ENCODE measurements at places on chromosomes 1 and 21.

GRCh38 chr1:175356727-175357126 is 164.2 kb upstream of the KIAA0040 start:
- no peak for DNase-seq

DNA sequence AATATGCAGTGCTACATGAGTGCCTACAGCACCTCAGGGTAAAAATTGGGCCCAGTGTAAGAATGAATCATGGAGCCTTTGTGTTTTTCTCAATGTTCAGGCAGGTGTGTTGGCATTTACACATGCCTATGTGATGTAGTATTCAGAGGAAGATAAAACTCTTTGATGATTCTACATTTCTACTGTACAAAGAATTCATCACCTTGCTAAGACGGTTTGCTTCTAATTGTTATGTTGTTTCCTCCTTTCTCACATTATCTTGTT is 867.3 kb downstream of the TTLL7 start:
- no peak for DNase-seq

DNA sequence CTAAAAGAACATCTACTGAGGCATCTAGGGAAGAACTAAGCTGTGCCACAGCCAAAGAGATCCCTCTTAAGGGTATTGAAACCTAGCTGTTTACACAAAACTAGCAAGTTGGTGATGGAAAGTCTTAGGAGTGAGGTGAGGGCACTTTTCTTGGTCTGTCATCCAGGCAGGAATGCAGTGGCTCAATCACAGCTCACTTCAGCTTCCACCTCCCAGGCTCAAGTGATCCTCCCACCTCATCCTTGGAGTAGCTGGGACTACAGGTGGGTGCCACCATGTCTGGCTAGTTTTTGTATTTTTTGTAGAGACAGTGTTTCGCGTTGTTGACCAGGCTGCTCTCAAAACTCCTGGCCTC is 2.4 kb downstream of the PLEKHO1 start:
- DNase-seq, result no peak

DNA sequence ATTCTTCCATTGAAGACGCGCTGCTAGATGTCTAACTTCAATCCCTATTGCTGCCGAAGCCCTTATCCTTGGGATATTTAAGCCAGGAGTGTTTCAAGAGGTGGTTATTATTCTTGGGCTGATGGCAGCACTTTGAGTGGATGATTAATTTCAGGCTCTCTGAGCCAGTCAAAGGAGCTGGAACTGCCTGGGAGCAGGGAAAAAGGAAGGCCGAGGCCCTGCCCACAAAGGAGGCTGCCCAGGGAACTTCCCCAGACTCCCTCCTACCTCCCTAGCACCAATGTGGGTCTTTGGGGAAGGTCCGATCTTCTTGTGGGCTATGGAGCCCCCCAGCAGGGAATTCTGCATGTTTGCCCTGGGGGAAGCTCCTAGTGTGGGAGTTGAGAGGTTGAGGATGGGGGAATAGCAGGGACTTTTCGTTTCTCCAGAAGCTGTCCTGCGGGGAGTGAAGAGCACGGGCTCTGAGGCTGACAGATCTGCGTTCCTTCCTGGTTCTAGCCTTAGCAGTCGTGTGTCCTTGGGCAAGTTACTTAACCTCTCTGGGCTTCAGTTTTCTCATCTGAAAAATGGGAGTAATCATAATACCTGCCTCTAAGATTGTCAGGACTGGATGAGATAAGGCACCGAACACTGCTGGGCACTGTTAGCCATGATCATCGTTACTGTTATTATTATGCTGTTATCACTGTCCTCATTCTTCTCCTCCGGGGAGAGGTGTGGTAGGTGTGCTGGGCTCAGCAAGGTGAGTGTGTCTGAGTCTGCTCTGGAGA is 6.3 kb downstream of the KCNQ4 start:
- DNase-seq, result no peak
